Ascending aorta (tissue), 2 donors: ENCODE measurements at places on chromosomes 1 and 21. TPM values are rescaled to one million over a fixed set of nuclear protein-coding genes. Genes with fewer than 3 reads are reported as not detected.

DNA sequence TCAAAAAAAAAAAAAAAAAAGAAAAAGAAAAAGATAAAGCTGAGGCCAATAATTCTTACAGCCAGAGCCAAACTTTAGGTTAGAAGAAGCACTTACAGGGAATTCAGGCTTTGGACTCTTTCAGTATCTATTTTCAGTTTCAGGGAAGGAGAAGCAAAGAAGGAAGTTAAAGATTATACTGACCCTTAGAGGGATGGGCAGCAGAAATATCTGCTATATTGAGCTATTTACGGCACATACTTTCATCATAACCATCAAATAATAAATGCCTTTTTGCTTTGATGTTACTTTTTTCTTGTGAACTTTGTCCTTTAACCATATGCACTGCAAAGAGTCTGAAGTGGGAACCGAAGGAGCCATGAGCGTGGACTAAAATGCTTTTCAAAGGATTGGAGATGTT is 42.0 kb downstream of the TM2D1 start:
- DNase-seq = no peak

GRCh38 chr1:34268311-34268954 is 91.7 kb downstream of the C1orf94 start:
- no peak for DNase-seq

DNA sequence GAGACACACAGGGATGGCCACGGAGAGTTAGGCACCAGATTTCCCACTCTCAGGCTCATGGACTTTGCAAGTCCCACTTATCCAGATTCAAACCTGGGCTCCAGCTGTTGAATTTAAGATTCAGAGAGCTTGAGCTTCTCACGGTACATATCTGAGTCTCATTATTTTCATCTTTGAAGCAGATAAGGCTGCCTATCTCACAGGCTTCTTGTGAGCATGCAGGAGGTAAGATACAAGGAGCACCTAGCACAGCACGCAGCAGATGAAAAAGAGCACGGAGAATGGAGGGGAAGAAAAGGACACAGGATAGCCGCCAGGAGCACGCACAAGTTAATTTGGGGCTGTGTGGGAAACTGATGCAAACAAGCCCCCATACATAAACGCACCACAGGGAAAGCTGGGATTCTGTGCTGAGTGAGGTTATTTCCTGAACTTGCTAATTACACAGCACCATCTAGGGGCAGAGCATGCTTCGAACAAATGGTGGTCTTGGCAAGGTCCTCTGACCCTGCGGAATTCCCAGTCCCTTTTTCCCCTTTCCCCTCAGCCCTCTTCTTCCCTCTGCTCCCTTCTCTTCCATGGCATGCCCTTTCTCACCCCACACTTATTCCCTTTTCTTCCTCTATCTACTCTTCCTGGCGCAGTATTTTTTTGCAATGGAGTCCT is 134.7 kb upstream of the VANGL1 start:
- DNase-seq = no peak

DNA sequence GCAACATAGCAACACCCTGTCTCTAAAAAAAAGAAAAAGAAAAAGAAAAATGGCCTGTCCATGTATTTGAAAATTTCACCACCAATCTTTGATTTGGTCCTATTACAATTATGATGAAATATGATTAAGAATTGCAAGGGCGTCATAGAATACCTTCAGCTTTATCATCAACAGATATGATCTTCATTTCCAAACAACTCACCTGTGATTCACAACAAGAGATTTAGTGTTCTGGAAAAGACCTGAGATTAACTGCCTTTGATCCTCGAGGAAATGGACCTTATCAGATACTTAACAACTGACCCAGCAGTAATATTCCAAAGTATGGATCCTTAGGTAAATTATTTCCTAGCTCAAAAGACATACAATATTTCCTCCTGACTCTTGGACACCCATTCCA is 3.5 kb upstream of the GSTM4 start:
- no peak for DNase-seq

GRCh38 chr1:61253059-61253735 is 170.8 kb downstream of the NFIA start:
- DNase-seq = no peak

DNA sequence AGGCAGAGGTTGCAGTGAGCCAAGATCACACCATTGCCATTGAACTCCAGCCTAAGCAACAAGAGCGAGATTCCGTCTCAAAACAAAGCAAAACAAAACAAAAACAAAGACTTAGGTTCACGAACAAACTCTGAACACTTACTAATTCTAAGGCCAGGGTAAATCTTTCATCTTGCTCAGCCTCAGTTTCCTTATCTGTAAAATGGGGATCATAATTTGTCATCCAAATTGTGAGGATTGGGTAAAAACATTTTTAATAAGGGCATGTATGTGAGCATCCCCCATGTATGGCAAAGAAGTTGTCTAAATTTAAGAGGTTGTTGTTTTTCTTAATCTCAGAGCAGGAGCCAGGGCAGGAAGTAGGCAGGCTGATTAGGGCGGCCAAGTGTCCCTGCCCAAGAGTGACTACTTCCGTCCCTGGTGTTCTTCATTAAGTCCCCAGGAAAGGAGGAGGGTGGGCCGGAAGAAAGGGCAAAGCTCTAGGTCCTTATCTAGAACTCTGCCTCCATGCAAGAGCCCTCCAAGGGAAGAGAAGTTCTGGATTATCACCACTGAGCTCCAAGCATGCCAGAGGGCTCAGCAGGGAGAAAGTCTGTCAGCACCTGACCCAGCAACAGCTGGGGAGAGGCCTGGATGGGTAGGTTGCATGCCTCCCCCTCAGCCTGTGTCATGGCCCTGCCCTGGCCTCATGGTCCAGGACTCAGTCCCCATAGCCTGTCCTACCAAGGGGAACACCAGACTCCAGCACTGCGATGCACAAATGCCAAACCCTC is 49.9 kb upstream of the CLIC4 start:
- DNase-seq = no peak

- no peak for DNase-seq
Observed at GRCh38 chr1:22673486-22674409, 20.7 kb downstream of the C1QB start.

GRCh38 chr21:15199414-15200383 is 134.9 kb upstream of the NRIP1 start:
- no peak for DNase-seq

DNA sequence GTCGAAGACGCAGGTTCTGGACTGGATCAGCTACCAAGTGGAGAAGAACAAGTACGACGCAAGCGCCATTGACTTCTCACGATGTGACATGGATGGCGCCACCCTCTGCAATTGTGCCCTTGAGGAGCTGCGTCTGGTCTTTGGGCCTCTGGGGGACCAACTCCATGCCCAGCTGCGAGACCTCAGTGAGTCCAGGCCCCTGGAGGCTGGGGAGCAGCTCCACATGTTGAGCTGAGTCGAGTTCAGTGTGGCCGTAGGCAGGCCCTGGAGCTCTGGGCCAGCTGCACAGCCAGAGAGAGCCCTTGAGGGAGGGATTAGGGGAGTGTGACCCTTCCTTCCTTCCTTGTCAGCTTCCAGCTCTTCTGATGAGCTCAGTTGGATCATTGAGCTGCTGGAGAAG is 1.6 kb downstream of the ELF3 start:
- DNase-seq = no peak

GRCh38 chr1:109985247-109986053 is 885 bp downstream of the AHCYL1 start:
- DNase-seq = no peak

DNA sequence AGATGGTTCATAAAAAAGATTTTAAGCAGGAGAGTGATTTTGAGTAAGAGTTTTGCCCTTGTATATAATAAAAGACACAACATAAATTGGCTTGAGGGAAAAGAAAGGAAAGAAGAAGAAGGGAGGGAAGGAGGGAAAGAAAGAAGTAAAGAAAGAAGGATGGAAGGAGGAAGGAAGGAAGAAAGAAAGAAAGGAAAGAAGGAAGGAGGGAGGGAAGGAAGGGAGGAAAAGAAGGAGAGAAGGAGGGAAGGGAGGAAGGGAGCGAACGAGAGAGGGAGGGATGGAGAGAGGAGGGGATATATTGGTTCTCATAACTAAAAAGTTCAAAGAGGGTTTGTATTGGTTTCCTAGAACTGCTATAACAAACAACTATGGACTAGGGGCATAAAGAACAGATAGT is 62.2 kb upstream of the PAX7 start:
- no peak for DNase-seq

DNA sequence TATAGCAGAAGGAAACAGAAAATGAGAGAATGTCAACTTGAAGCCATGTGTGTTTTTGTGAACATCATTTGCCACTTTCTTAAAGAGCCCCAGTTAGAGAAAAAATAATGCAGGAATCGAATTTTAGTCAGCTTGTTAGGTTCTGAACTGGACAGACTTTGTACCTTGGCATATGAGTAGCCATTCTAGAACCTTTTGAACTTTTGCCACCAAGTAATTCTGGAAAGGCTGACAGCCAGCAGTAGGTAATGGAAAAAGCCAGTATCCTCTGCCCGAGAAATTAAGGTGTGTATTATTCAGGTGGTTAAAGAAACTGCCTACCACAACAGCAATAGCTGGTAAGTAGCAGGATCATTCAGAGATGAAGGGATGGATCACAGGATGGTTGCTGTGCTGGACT is 20.7 kb downstream of the LRRC8D start:
- DNase-seq = no peak

- DNase-seq = no peak
Observed at GRCh38 chr1:109351457-109351856, 44.6 kb upstream of the MYBPHL start.

DNA sequence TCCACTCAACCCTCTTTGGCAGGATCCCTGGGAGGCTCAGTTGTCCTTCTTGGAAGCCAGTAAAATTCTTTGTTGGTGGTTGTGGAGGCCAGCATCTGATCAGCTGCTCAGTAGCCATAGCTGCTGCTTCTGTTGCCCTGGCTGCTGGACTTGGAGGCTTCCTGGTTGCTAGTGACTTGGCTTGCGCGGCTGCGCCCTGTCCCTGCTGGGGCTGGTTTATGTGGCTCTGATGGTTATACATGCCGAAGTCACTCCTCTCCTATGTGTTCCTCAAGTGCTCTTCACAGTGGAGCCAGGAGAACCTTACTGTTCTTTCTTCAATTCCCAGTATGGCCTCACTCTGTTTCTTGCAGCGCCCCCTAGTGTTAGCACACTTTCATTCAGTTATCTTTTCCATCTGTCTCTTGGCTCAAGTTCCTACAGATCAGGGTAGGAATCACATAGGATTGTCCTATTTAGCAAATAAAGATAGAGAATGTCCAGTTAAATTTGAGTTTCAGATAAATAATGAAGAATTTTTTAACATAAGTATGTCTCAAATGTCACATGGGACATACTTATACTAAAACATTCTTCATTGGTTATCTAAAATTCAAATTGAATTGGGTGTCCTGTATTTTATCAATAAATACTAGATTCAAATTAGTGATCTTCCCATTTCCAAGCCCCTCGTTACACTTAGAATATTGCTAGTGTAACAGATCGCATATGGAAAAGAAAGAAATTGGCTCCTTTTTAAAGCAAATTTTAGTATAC is 176.5 kb downstream of the TGFB2 start:
- DNase-seq = no peak

- no peak for DNase-seq
Observed at GRCh38 chr1:223759273-223759672, 46.9 kb downstream of the CAPN2 start.

DNA sequence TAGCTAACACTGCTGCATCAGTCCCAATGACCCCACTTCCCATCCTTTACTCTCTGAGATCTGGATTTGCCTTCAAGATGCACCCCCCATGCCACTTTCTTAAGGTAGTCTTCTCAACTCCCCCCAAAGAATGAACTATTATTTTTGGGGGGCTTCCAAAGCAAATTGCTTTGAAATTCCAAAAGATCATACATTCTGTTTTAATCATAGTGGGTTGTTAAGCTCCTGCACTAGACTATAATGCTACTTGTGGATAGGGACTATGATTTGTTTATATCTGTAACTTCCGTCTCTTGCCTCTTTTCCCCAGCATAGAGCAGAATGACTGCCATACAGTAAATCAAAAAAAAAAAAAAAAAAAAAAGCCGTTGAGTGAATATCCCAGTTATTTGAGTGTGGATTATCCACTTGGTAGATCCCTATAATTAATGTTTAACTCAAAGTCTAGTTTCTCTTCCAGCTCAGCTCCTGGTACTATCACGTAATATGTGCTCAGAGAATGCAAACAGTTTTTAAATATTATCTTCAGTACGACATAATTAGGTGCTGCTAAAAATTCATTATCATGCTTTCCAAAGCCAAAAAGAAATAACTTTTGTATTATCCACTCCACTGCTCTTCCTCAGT is 26.9 kb downstream of the KIRREL1 start:
- no peak for DNase-seq

DNA sequence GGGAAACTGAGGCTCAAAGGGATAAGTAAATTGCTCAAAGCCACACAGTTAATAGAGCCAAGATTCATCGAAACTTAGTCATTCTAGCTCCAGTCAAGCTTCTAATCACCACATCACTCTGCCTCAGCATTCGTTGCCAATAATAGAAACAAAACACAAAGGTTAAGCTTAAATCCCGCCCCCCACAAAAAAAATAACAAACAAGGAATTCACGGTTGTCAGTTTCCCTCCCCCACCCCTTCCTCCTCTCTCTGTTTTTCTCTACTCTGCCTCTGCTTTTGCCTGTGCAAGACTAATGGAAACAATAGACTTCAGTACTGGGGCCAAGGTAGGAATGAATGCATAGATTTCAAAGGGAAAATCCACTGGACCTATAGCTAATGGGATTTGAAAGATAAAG is 70.7 kb upstream of the ZNF644 start:
- no peak for DNase-seq

DNA sequence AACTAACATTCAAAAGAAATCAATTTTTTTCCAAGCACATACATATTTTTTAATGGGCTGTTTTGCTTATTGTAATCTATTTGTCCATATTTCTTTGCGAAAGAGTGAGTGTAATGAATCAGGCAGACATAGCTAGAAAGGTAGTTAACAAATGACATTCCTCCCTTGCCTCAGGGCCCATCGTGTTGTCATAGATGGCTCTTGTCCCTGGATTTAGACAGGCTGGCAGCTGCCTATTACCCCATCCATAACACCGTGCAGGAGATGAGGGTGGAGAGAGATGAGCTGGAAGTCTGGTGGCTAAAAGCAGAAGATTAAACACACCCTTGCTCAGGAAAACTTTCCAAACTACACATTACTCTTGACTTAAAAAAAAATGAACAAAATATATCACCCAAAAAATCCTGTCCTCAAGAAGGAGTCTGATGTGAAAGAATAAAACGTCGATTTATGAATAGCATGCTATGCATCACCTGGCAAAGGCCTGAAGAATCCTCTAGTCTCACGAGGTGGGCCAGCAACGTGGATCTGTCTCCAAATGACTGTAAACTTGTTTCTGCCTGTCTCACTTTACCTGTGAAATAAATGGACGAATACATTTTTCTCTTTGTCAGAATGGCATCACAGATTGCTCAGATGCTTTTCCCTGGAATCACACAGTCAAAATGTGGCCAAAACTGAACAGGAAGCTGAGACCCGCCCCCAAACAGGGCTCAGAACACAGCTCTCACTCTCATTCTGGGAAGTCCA is 55.7 kb downstream of the C21orf91 start:
- no peak for DNase-seq

The PARP1 gene
- 37.1 TPM for total RNA-seq

The TMEM52 gene
- not detected for total RNA-seq

The KRTAP13-3 gene
- not detected for total RNA-seq

The WNT2B gene
- 4.8 TPM for total RNA-seq

The TESK2 gene
- 0.32 TPM for total RNA-seq

The OLIG2 gene
- total RNA-seq = not detected
